ENCODE measurements at places on chromosomes 12 and 14. TPM values are rescaled to one million over a fixed set of nuclear protein-coding genes. Genes with fewer than 3 reads are reported as not detected.

The NTF3 gene
- total RNA-seq, result 4.7 TPM

The FICD gene
- 3.5 TPM for total RNA-seq

The TBC1D30 gene
- 1.4 TPM for total RNA-seq

The KCNH3 gene
- total RNA-seq, result 0.86 TPM

The SLC38A6 gene
- 15.1 TPM for total RNA-seq

The EEA1 gene
- 9.8 TPM for total RNA-seq

The YEATS4 gene
- total RNA-seq, result 123 TPM

The GPX2 gene
- total RNA-seq, result not detected

The INHBE gene
- total RNA-seq, result 0.25 TPM

The TAS2R19 gene
- 1.8 TPM for total RNA-seq

The CCDC88C gene
- total RNA-seq, result 1.2 TPM

The TEX22 gene
- 2.5 TPM for total RNA-seq

The TRIM9 gene
- total RNA-seq, result 2.9 TPM

The LRRC9 gene
- 0.24 TPM for total RNA-seq

The HPD gene
- total RNA-seq, result not detected

The PZP gene
- total RNA-seq, result not detected

The C12orf54 gene
- total RNA-seq, result not detected

The MIP gene
- not detected for total RNA-seq

The RAB15 gene
- total RNA-seq, result 11.9 TPM

- peaks cover 13% of the 10 kb centered on the region for H3K4me1 ChIP-seq
- H3K4me3 ChIP-seq, result no peak overlapping the region
- no peaks in the 10 kb centered on the region for H3K36me3 ChIP-seq
These were observed 10.0 kb downstream of the PGF start for GRCh38 chr14:74945261-74945851.

GRCh38 chr12:65195387-65196055 is 26.1 kb downstream of the LEMD3 start:
- H3K36me3 ChIP-seq, result no peaks in the 10 kb centered on the region
- H3K27me3 ChIP-seq, result no peaks in the 10 kb centered on the region
- DNase-seq, result no peak
- no peak overlapping the region for H3K4me3 ChIP-seq
- peaks cover 10% of the 10 kb centered on the region for H3K4me1 ChIP-seq
- H3K27ac ChIP-seq, result no peak overlapping the region

GRCh38 chr12:99042226-99042625 is 397.1 kb downstream of the APAF1 start:
- H3K27me3 ChIP-seq, result no peaks in the 10 kb centered on the region
- no peak overlapping the region for H3K4me3 ChIP-seq
- H3K4me1 ChIP-seq, result no peaks in the 10 kb centered on the region
- DNase-seq, result no peak
- no peaks in the 10 kb centered on the region for H3K36me3 ChIP-seq

GRCh38 chr14:55383541-55384140 is 28.0 kb downstream of the ATG14 start:
- H3K36me3 ChIP-seq, result peaks cover 21% of the 10 kb centered on the region
- H3K4me1 ChIP-seq, result peaks cover 5% of the 10 kb centered on the region
- no peak overlapping the region for H3K27ac ChIP-seq
- no peaks in the 10 kb centered on the region for H3K27me3 ChIP-seq

- no peak overlapping the region for H3K4me3 ChIP-seq
- H3K4me1 ChIP-seq, result peaks cover 28% of the 10 kb centered on the region
- DNase-seq, result no peak
- no peak overlapping the region for H3K27ac ChIP-seq
- H3K27me3 ChIP-seq, result no peaks in the 10 kb centered on the region
These were observed 71.6 kb upstream of the KRAS start for GRCh38 chr12:25322351-25322750.

DNA sequence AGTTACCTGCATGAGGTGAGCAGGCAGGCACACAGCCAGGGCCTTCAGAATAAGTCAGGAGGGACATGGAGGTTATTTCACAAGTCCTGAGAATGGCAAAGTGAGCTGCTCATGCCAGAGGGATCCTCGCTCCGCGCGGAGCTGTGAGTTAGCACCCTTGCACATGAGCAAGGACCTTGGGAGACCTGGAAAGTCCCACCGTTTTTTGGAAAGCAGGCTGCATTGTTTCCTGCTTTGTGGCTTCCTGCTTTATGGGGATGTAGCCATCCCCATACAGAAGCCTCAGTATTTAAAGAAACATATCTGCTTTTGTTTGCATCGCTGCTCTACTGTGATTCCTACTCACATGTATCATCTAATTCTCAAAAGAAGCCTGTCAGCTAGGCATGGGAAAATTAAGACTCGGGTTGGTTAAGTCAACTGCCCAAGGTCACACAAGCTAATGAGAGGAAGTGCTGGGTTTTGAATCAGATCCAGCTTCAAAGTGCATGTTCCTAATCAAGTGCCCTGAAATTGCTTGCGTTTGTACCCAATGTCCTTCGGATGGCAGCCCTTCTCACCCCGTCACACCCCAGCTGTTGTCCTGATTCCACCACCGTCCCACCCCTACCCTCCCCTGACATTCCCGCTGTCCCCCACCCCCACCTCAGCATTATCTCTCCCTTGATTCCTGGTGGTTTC is 106.2 kb downstream of the CRACR2A start:
- no peak overlapping the region for H3K27ac ChIP-seq
- peaks cover 4% of the 10 kb centered on the region for H3K4me1 ChIP-seq
- H3K36me3 ChIP-seq, result no peaks in the 10 kb centered on the region
- H3K4me3 ChIP-seq, result no peak overlapping the region
- no peaks in the 10 kb centered on the region for H3K27me3 ChIP-seq

GRCh38 chr12:110316861-110317260 is 35.8 kb downstream of the ATP2A2 start:
- no peaks in the 10 kb centered on the region for H3K4me1 ChIP-seq
- peak overlapping the region; percentile 78 for H3K27ac ChIP-seq
- peak; percentile 84 for DNase-seq
- no peaks in the 10 kb centered on the region for H3K27me3 ChIP-seq

GRCh38 chr14:77053046-77053841 is 24.7 kb upstream of the IRF2BPL start:
- H3K4me3 ChIP-seq, result no peak overlapping the region
- H3K27ac ChIP-seq, result no peak overlapping the region
- H3K4me1 ChIP-seq, result no peaks in the 10 kb centered on the region

GRCh38 chr12:114402084-114402717 is 3.7 kb downstream of the TBX5 start:
- H3K4me1 ChIP-seq, result peaks cover 50% of the 10 kb centered on the region
- peaks cover 62% of the 10 kb centered on the region for H3K27me3 ChIP-seq
- DNase-seq, result no peak
- no peak overlapping the region for H3K27ac ChIP-seq

- no peaks in the 10 kb centered on the region for H3K36me3 ChIP-seq
- H3K4me3 ChIP-seq, result no peak overlapping the region
- DNase-seq, result no peak
- H3K27me3 ChIP-seq, result no peaks in the 10 kb centered on the region
- peaks cover 40% of the 10 kb centered on the region for H3K4me1 ChIP-seq
These were observed 279.5 kb downstream of the DPF3 start for GRCh38 chr14:72614365-72614764.

- no peaks in the 10 kb centered on the region for H3K27me3 ChIP-seq
- H3K36me3 ChIP-seq, result no peaks in the 10 kb centered on the region
- H3K27ac ChIP-seq, result no peak overlapping the region
- H3K4me1 ChIP-seq, result peaks cover 4% of the 10 kb centered on the region
- DNase-seq, result no peak
These were observed 54.8 kb upstream of the DYRK2 start for GRCh38 chr12:67593461-67594330.

DNA sequence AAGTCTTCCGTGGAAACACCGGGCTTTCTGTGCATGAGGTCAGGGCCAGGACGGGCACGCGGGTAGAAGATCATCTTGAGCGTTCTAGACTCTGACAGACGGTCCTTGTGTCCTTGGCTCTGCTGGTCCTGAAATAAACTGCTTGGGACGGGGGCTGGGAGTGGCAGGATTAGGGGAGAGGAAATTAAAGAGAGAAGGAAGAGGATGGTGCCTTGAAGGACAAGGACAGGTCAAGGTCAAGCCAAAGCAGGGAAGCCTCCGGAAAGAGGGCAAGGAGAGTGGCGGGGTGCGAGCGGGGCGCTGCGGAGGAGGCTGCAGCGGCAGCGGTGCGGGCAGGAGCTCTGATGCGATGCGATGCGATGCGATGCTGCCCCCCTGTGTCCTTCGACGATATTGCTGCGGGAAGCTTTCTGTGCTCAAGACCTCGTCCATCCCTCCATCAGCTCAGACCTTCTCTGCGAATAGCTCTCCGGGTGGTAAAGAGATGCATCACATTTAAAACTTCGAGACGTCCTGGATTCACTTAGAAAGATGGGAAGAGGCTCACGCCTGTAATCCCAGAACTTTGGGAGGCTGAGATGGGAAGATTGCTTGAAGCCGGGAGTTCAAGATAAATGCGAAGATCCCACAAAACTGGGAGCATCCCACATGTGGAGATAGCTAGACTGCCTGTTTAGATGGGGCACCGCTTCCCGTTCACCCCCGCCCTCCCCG is 110.1 kb upstream of the TMEM132D start:
- H3K27ac ChIP-seq, result no peak overlapping the region
- H3K27me3 ChIP-seq, result peaks cover 44% of the 10 kb centered on the region
- H3K4me1 ChIP-seq, result no peaks in the 10 kb centered on the region
- H3K4me3 ChIP-seq, result no peak overlapping the region
- DNase-seq, result peak; percentile 80

DNA sequence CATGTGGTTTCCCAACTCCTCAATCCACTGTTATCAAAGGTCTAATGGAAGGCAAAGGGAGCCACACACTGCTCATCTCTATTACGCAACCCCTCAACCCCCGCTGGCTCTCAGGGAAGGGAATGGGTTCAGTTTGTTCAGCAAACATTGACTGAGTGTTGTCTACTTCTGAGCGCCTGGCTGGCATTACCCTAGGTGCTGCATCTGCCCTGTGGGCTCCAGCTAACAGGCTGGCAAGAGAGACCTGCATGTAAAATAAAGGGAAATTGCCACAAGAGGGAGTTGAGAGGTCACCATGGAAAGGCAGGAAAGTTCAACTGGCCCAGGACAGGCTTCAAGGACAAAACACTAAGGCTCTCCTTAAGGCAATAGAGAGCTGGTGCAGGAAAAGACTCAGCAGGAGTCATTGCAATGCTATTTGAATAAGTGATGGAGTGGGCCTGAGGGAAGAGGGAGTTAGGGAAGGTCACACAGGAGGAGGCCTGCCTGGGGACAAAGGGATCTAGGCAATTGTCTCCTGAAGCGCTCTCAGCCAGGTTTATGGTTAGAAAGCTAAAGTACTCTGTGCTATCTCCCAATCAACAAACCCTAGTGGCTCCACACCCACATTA is 5.5 kb upstream of the ZNF740 start:
- H3K36me3 ChIP-seq, result no peaks in the 10 kb centered on the region
- peak overlapping the region; percentile 52 for H3K27ac ChIP-seq
- DNase-seq, result peak; percentile 60
- H3K27me3 ChIP-seq, result no peaks in the 10 kb centered on the region

DNA sequence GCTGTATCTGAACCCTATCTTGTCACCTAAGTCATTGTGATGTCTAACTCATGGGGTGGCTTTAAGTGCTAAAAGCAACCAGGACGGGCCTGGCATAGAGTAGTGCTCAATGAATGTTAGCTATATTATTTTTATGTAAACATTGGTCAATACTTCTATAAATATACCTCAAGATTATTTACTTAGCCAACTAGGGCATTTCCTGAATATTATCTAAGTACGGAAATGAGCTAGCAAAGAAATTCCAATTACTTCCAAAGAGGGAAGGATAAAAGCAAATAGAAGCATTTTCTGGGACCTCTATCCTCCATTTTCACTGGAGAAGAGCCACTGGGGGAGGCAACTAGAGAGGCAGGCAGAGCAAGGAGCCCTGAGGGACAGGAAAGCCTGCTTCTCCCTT is 20.6 kb downstream of the CCDC92 start:
- DNase-seq, result no peak
- H3K36me3 ChIP-seq, result no peaks in the 10 kb centered on the region
- no peaks in the 10 kb centered on the region for H3K27me3 ChIP-seq
- H3K4me1 ChIP-seq, result no peaks in the 10 kb centered on the region
- no peak overlapping the region for H3K4me3 ChIP-seq
- H3K27ac ChIP-seq, result no peak overlapping the region

DNA sequence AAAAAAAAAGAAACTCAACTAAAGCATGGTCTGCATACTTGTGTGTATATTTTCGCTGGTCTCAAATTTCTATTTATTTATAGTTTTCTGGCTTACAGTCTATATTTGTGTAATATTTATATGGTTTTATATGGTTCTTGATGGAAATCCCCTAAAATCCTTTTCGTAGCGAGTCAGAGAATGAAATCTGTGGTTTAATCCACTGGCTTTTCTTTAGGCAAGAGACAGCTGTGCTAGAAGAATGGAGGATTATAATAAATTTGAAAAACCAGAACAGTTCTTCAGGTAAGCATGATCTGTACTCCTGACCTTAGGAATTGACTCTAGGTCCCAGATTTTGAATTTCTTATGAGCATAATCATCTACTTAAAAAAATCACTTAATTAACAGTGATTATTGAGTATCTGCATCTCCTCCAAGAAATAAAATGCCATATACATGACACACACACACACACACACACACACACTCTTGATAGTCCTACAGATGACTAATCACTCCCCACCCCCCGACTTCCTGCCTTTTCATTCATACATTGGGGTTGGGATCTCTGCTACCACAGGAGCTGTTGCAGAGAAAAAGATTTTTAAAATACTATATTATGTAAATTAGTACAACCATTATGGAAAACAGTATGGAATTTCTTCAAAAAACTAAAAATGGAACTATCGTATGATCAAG is 113.4 kb downstream of the CRADD start:
- no peaks in the 10 kb centered on the region for H3K27me3 ChIP-seq
- H3K4me3 ChIP-seq, result no peak overlapping the region
- no peak for DNase-seq
- H3K27ac ChIP-seq, result no peak overlapping the region

GRCh38 chr14:101230161-101230850 is 326.8 kb upstream of the RTL1 start:
- no peaks in the 10 kb centered on the region for H3K4me1 ChIP-seq
- H3K27ac ChIP-seq, result no peak overlapping the region
- H3K4me3 ChIP-seq, result no peak overlapping the region
- H3K36me3 ChIP-seq, result no peaks in the 10 kb centered on the region

GRCh38 chr12:48001505-48002413 is 2.5 kb downstream of the COL2A1 start:
- H3K27me3 ChIP-seq, result peaks cover 31% of the 10 kb centered on the region
- H3K4me1 ChIP-seq, result peaks cover 24% of the 10 kb centered on the region
- H3K36me3 ChIP-seq, result peaks cover 13% of the 10 kb centered on the region
- H3K4me3 ChIP-seq, result peak overlapping the region; percentile 35
- no peak overlapping the region for H3K27ac ChIP-seq
- peak; percentile 43 for DNase-seq

GRCh38 chr12:109987615-109988014 is 8.6 kb downstream of the GIT2 start:
- no peak overlapping the region for H3K4me3 ChIP-seq
- no peaks in the 10 kb centered on the region for H3K27me3 ChIP-seq
- peaks cover 12% of the 10 kb centered on the region for H3K4me1 ChIP-seq

All from cardiac muscle cell (in vitro differentiated cells and primary cell).